ENCODE measurements at places on chromosomes 1 and 21.

DNA sequence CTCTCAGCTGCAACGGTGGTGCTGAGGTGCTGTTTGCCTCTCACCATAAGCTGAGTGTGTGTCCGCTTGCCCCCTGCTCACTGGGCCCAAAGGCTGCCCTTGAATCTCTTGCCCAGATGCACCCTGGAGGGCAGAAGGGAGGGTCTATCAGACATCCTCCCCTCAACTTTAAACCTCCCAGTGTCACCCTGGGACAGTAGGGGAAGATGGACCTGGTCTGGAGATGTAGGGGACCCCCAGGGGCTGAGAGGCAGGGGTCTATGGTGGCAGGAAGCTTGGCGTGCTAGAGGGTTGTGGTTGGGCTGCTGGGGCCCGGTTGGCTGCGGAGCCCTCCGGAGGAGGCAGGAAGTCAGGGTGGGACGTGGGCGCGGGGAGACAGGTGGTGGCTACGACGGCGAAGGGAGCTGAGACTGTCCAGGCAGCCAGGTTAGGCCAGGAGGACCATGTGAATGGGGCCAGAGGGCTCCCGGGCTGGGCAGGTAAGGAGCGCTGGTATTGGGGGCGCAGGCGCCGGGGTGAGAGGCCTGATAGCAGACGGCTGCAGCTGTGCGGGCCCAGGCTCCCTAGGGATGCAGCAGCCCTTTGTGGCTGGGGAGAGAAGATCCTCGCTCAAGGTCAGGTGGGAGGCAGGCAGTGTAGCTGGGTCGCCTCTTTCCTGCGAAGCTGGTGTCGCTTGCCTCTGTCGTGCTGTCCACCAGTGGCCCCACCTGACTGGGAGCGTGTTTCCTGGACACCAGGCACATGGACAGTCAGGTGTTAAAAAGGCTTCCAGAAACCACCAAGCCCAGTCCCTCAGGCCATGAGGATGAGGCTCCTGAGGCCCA is at the start of gene LCK:
TSS of gene LCK (plus strand) at position 373 of the 824 bp plus-strand sequence. CDS start 23,065 bp downstream, outside the sequence.
- no peak for DNase-seq

DNA sequence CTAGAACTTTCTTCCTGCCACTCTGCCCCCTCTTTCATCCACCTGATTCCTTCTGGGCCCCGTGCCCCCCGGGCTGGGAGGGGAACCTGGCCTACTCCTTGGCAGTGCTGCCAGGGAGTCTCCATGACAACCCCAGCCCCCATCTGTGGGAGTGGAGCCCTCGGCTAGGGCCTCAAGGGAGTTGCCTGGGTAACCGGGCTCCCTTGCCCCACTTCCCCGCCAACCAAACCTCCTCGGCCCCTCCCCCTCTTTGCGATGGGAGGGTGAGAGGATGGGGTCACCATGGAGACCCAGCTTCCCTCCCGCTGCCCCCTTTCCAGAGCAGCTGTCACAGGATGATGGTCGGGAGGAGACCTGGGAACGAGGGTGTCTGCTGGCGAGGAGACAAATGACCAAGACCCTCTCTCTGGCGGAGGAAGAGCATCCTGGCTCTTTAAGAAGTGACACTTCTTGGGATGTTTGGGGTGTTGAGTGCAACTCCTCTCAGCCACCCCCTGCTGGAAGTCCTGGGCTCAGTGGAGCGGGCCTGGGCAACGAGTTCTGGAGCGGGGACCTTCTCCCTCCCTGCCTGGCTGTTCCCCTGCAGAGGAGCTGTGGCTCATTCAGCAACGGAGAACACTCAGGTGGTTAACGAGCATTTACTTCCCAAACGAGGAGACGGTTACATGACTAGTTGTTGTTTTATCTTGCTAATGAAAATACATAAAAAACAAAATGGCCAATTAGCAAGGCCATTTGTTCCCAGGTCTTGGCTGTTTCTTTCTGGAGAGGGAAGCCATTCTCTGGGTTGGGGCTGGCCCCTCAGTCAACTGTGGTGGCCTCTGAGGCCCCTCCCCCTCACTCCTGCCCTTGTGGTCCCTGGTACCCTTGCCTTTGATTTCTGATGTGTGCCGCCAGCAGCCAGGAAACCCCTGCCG is 82.8 kb downstream of the UBIAD1 start:
- no peak for DNase-seq

DNA sequence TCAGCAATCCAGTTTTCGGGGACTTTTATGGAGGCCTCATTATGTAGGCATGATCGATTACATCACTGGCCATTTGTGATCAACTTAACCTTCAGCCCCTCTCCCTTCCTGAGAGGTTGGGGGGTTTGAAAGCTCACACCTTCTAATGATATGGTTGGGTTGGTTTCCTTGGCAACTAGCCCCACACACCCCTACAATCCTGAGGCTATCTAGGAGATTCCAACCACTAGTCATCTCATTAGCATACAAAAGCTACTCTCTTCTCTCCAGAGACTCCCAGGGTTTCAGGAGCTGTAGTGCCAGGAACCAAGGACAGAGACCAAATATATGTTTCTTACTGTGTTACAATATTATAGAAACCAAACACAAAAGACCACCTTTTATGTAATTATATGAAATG is 35.2 kb upstream of the ZNF326 start:
- DNase-seq, result no peak

- no peak for DNase-seq
Measured at GRCh38 chr1:93338387-93339146, 7.1 kb upstream of the DR1 start.

GRCh38 chr1:115822117-115822516 is 18.8 kb downstream of the NHLH2 start:
- no peak for DNase-seq

DNA sequence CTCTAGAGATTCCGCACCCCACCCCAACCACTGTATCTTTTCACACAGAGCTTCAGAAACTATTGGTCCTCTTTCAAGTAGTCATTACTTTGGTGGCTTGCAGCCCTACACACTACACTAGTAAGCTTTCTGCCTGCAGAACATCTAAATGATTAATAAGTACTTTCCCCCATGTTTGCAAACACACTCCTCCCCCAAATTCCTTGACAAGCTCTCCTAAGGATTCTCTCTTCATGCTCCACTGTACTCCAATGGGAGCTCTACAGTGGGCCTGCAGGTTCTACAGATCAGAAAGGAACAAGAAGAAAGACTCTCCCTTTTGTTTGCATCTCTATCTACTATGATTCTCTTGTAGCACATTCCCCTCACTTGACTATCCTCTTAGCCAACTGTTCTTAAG is 16.3 kb upstream of the NUF2 start:
- no peak for DNase-seq

GRCh38 chr1:63362578-63362977 is 4.8 kb upstream of the ALG6 start:
- no peak for DNase-seq

- no peak for DNase-seq
Measured at GRCh38 chr1:202172015-202172355, 11.6 kb upstream of the PTPN7 start.

GRCh38 chr1:202643397-202644218 is 66.6 kb downstream of the SYT2 start:
- DNase-seq, result no peak

DNA sequence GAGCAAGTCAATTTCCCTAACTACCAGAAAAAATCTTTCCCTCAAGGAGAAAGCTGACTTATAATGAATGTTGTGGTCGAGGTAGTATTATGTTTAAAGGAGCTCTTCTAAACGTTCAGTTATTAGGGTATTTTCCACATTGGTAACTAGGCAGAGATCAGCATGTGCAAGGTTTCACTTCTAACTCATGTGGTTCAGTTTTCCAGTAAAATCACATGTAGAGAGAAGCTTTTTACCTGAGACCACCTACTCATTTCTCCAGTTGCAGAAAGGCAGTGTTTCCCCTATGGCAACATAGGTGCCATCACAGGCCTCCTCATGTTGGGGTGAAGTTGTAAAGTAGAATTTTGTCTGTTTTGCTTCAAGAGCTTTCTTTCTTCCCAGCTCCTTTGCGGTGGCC is 23.7 kb downstream of the IL23R start:
- no peak for DNase-seq

- DNase-seq, result no peak
Measured at GRCh38 chr1:193960499-193960898, 774.1 kb upstream of the B3GALT2 start.

- DNase-seq, result no peak
Measured at GRCh38 chr1:184156521-184157393, 105.2 kb downstream of the TSEN15 start.

DNA sequence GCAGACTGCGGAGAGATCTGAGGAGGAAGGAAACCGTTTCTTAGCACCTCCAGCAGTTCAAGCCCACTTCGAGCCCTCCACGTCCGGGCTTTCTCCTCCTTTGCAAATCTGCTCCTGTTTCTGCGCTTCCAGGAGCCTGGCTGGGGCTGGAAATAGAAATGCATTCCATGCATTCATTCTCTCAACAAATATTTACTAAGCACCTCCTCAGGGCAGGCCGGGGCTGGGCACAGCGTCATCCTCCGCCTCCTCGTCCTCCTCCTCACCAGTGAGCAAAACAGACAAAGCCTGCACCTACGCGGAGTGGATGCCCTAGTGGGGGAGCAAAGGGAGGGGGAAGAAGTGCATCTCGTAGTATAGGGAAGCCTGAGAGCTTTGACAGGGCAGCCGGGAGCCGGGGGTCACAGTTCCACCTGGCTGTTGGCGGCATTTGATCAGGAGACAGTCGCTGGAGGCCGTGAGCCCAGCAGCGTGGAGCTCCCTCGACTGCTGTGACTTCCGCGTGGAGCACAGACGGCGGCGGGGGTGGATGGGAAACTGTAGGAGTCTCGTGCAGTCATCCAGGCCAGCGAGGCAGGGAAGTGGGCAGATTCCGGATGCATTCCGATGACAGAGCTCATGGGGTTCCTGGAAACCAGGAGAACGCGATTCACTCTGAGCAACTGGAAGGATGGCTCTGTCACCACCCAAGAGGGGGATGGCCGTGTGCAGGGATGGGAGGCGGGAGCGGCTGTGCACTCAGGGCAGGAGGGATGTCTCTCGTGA is 93.5 kb downstream of the SIK1 start:
- peak; percentile 69 for DNase-seq

GRCh38 chr1:46034601-46035516 is 97.6 kb downstream of the PIK3R3 start:
- no peak for DNase-seq

GRCh38 chr1:151009206-151009587 is 948 bp downstream of the PRUNE1 start:
- DNase-seq, result no peak

- no peak for DNase-seq
Measured at GRCh38 chr1:19772053-19772452, 27.7 kb downstream of the TMCO4 start.

DNA sequence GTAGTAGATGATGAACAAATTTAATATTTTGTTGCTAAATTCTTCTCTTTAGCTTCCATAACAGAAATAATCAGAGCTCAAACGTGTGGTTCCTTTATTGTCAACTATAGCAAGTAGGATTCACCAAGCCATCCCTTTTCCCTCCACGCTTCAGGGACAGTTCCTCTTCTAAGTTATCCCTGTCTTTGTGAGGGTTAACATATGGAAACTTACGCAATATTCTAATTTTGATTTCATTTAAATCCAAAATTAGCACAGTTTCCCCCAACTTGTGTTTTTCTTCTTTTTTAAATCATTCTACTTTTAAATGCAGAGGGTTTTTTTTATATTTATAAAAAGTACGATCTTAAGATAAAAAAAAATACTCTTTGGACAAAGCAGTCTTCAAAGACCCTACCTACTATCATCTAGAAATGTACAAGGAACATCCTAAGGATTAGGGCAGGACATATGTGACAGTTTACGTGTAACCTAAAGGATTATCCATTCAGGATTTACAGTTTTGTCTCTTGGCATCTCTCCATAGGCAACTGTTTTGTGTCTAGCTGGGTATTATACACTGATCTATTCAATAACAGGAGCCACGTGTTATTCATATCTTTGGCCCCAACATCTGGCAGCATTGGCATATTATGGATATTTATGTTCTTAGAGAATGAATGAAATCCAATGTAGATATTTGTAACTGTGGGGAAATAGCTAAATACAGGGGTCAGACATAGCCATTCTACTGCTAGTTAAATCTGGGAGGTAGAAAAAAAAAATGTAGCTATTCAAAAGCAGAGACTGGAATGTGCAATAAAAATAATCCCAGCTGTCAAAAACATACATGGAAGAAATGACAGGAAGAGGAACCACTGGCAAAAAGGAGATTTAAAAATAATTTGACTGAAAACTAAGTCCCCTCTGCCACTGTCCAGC is 272.9 kb downstream of the NEGR1 start:
- no peak for DNase-seq

DNA sequence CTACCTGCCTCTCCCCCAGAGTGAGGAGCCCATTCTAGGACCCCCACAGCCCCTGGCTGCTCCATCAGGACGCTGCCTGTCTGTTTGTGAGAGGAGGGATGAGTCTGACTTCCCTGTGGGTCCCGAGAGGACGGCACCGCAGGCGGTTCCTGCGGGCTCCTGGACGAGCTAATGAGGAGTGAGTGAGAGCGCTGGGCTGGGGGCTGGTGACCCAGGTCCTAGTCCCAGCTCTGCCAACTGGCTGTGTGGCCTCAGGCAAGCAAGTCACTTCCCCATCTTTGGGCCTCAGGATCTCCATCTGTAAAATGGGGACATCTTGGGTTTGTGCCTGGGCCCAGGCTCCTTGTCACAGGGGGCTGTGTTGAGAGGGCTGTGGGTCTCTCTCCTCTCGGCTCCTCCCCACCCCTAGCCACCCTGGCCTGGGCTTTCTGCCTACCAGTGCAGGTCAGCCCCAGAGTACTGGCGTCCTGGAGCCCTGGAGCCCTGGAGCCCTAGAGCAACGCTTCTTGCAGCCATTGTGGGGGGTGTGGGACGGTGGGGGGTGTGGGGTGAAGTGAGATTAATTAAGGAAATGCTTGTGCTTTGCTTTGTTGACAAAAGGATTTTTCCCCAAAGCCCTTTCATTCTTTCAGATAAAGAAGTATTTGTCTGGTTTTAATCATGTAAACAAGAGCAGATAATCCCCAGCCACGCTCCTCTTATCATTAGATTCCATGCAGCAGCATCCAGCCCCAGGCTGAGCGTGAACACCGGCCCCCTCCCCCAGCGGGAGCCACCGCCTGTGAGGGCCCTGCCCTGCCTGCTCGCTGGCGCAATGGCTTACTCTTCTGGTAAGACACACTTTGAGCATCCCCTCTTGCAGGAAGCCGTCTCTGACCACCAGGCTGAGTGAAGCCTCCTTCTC is 26.8 kb downstream of the SLC1A7 start:
- DNase-seq, result no peak

DNA sequence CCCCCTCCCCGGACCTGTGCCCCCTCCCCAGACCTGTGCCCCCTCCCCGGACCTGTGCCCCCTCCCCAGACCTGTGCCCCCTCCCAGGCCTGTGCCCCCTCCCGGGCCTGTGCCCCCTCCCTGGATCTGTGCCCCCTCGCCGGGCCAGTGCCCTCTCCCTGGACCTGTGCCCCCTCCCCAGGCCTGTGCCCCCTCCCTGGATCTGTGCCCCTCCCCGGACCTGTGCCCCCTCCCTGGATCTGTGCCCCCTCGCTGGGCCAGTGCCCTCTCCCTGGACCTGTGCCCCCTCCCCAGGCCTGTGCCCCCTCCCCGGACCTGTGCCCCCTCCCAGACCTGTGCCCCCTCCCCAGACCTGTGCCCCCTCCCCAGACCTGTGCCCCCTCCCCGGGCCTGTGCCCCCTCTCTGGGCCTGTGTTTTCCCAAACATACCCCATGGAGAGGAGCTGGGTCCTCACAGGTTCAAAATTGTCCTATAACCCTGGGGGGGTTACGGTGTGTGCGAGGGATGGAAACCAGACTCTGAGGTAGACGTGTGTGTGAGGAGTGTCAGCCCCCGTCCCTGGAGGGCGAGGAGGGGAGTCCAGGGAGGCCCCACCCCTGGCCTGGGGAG is 47.6 kb upstream of the POFUT2 start:
- DNase-seq, result peak; percentile 37
